ENCODE measurements at places on chromosomes 3 and 15. TPM values are rescaled to one million over a fixed set of nuclear protein-coding genes. Genes with fewer than 3 reads are reported as not detected.

The CISH gene
- 0.62 TPM for total RNA-seq

The RPP14 gene
- total RNA-seq: 18.0 TPM

The ABCF3 gene
- 57.7 TPM for total RNA-seq

The TRPC1 gene
- 51.9 TPM for total RNA-seq

The ZDHHC23 gene
- 1.1 TPM for total RNA-seq

The NIPA2 gene
- total RNA-seq: 67.6 TPM

The GCNT3 gene
- total RNA-seq: 0.37 TPM

The SNX1 gene
- 57.8 TPM for total RNA-seq

The CYP11A1 gene
- 0.11 TPM for total RNA-seq

The REC114 gene
- not detected for total RNA-seq

The TTLL13 gene
- total RNA-seq: not detected

The HRG gene
- total RNA-seq: not detected

The TNK2 gene
- total RNA-seq: 12.0 TPM
